ENCODE measurements at places on chromosomes 1 and 21.

DNA sequence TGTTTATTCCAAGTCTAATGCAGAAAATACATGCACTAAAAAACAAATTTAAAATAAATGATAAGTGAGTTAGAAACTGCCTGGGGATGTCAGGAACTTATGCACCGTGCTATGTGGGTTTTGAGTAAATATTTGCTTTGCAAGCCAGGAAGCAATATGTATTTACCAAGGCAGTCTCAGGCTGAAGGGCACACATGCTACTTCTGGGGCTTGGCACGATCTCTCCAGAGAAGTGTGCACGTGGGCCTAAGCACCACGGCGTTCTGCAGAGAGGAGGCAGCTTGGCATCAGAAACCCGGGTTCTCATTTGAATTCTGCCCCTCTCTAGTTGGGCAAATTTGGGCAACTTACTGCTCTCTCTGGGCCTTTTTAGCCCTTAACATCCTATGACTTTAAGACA, 72.6 kb upstream of the ROR1 start:
- no peaks in the 10 kb centered on the region for H3K36me3 ChIP-seq
- H3K4me3 ChIP-seq: no peak overlapping the region
- H3K27ac ChIP-seq: no peak overlapping the region
- DNase-seq: peak; percentile 34
- peaks cover 32% of the 10 kb centered on the region for H3K4me1 ChIP-seq
- H3K27me3 ChIP-seq: no peaks in the 10 kb centered on the region

GRCh38 chr1:222594789-222595188, 5.1 kb upstream of the TAF1A start:
- no peaks in the 10 kb centered on the region for H3K27me3 ChIP-seq
- no peak overlapping the region for H3K27ac ChIP-seq
- peaks cover 5% of the 10 kb centered on the region for H3K4me1 ChIP-seq
- no peak overlapping the region for H3K4me3 ChIP-seq
- H3K36me3 ChIP-seq: no peaks in the 10 kb centered on the region

DNA sequence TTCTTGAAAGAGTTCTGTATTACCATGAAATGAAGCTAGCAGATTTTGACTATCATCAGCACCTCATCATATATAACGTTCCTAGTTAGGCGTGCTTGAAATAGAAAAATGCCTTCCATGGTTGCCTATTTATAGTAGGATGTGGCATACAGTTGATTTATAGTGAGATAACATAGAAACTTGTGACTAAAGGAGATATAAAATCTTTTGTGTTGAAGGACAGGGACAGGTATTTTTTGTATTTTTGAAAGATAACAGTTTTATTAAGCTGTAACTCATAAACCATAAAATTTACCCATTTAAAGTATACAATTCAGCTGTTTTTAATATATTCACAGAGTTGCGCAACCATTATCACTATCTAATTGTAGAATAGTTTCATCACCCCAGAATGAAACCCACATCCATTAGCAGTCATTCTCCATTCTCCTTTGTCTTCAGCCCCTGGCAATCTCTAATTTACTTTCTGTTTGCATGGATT, 19.3 kb downstream of the SPEN start:
- no peak overlapping the region for H3K4me3 ChIP-seq
- no peaks in the 10 kb centered on the region for H3K4me1 ChIP-seq
- no peaks in the 10 kb centered on the region for H3K27me3 ChIP-seq
- H3K27ac ChIP-seq: no peak overlapping the region
- H3K36me3 ChIP-seq: no peaks in the 10 kb centered on the region

DNA sequence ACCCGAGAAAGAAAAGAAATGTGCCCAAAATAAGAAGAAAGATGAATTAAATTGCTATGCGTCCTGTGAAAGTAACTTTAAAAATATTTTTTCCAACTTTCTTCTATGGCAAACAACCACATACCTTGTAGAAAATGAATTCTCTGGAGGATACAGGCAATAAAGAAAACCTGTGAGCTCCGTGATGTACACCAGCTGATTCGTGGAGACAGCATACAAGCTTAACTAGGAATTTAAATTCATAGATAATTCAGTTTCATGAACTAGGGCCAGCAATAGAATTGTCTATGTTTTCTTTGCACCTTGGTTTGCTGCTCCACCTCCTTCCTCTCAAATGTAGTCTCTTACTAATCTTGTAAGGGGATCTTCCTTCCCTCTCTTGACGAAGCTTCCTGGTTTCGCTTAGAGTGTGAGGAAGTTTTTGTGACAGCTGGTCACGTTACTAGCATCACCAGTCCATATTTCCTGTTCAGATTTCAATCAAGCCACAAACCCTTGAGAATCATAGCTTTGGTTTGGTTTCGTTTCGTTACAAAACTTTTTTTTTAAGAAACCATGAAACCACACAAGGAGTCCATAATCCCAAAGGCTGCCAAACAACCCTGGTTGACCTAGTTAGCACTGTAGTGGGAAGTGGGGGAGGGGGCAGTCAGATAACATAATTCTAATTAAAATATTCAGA, 35.8 kb downstream of the GREM2 start:
- no peak overlapping the region for H3K27ac ChIP-seq
- no peak overlapping the region for H3K4me3 ChIP-seq
- H3K27me3 ChIP-seq: no peaks in the 10 kb centered on the region
- H3K36me3 ChIP-seq: no peaks in the 10 kb centered on the region
- no peaks in the 10 kb centered on the region for H3K4me1 ChIP-seq
